ENCODE measurements at places on chromosomes 13 and 19.
A peak's percentile ranks its signal among the peaks of the same experiment; 100 is the strongest.

DNA sequence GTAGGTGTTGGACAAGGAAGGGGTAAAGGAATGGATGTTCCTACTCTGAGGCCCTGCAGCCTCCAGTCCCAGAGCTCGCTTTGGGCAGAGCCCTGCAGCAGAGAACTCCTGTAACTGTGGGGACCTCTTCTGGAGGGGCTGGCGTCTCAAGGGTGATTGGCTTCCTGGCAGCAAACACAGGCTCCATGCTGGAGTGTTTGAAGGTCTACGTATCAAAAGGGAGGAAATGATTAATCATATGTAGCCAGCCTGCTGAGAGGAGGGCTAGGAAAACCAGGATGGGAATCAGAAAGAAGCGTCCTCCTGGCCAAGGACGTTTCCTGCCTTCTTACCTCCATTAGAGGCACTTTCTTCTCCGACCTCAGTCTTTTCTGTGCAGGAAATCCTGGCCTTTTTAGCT lies 208.5 kb downstream of the TSHZ3 start:
- DNase-seq: no peak

DNA sequence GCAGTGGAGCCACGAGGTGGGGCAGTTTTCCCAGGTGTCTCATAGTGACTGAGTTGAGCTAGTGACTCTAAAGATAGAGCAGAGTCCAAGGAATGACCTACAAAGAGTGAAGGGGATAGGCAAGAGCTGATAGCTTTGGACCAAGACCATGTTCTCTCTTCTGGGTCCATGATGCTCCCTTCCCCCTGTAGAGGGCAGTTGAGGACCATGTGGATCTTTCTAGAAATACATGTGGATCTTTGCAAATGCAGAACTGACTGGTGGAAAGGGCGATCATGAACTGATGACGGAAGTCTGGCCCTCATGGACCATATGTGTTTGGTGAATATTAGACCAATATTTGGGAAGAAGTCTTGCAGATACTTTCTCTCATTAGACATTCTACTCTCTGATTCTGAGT lies 6.9 kb downstream of the PSG1 start:
- DNase-seq: no peak

DNA sequence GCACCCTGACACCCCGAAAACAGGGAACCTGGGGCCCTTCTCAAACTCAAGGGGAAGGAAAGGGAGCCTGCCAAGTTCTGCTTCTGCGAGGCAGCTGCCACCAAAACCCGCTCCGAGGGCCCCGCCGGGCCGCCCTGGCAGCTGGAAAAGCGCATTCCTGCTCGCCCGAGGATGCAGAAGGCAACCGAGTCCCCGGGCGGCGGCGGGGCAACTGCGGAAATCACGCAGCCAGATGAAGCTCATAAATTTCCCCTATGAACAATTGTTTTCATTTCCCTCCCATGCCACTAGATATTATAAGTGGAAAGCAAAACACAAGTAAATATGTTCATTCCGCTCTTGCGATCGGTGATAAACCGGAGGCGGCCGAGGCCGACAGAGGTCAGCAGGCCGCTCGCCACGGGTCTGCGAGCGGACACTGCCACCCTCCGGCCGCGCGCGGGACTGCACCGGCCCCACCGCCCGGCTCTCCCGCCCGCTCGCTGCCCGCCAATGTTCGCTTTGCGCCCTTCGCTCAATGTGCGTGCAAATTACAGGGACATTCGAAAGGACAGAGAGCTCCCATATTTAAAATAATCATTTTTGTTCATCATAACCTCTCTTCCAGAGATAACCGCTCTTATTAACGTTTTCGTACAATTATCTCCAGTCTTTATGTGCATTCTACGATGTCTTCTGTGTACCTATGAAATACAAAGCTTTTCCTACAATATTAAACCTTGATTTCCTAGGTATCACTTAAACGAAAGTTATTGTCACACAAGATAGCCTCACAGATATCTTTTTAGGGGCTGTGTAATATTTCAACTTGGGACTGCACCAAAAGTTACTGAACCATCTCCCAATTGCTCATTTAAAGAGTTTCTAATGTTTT lies 120.8 kb upstream of the ZNF507 start:
- DNase-seq: peak; percentile 61

- DNase-seq: no peak
Measured at GRCh38 chr13:110575322-110576069, 14.0 kb upstream of the RAB20 start.

DNA sequence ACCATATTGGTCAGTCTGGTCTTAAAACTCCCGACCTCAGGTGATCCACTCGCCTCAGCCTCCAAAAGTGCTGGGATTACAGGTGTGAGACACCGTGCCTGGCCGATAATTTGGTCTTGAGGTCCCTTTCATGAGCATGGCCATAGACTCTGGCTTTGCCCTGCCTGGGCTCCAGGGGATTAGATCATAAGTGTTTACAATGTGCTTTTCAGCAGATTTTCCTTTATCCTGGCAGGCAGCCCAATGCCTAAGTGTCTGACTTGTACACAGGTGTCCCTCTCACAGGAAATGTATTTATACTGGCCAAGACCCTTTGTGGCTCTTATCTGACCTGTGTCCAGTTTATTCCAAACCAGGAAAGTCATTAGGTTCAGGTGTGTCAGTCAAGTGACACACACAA lies 15.9 kb downstream of the BCAM start:
- no peak for DNase-seq

Data from stimulated activated CD4-positive, alpha-beta T cell treated with anti-CD3 and anti-CD28 coated beads, Interleukin-4, amount 100 ng/mL, for 48 hours (primary cell).